ENCODE measurements at places on chromosomes 1 and 21.

DNA sequence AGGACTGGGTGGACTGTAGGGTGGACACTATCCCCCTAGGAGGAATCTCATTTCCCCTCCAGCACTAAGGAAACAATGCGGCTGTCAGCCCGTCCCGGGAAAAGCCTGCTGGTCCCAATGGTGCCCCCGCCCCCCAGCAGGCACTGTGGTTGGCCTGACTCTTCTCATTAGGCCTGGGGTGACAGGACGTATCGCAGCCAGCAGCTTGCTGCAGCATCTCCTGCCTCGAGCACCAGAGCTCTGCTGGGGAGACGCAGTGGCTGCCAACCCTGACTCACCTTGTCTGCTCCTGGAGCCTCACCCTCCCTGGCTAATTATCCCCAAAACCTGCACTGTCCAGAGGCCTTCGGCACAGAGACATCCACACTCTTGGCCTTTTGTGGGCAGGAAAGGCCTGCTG lies 115.1 kb upstream of the GJB5 start:
- DNase-seq, result no peak

DNA sequence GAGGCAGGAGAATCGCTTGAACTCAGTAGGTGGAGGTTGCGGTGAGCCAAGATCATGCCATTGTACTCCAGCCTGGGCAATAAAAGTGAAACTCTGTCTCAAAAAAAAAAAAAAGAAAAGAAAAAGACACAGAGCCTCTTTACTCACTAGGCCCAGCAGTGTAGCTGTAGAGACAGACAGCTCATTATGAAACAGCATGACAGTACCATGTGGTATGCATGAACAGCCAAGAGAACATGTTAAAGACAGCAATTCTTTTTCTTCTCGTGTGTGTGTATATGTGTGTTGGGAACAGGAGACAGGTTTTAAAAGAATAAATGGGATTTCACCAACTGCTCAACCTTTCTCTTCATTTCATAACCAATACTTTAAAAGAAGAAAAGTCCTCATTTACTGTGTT lies 118.8 kb downstream of the PIK3R3 start:
- DNase-seq, result no peak

GRCh38 chr1:205071801-205072200 lies 12.5 kb downstream of the TMEM81 start:
- no peak for DNase-seq

DNA sequence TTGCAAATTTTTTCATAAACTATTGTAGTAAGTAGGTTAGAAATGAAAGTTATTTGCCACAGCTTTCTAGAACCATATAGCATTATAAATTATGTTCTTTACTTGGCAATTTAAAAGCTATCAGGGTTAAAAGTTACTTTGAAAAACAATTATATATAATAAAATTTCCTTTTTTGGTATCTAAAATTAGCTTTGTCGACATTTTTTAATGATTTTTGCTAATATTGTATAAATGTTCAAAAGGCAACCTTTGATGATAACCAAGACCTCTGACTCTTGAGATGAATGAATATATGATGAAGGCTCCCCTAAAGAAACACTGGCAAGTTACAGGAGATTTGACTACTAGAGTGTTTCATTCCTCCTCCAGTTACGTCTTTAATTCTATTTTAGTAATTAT lies 121.2 kb downstream of the CDC42BPA start:
- no peak for DNase-seq

DNA sequence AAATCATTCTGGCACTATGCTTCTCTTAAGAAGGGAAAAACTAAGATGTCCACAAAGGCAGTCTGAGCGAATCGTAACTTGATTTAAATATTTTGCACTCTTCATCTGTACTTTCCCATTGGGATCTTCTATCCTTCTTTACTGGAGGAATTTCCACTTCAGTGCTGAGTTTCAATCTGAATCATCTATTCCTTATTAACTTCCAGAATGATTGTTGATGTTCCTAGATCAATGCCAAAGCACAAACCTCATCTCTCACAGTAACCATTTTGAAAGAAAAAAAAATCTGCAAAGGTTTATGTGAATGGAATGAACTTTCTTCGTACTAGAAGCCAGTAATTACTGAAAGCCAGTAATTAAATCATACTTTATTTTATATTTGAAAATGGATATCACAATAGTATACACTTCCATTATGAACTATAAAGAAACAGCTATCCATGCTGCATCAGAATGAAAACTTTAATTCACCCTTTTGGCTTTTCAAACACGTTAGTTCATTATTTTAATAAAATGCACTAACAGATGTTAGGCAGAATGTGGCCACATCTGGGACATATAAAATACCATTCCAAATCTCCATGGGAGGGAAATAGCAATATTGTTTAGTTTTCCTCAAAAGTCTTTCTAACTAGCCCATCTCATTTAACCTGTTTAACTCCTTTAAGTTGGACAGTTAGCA lies 5.5 kb upstream of the RNF2 start:
- DNase-seq, result no peak

- no peak for DNase-seq
These were observed 47.7 kb downstream of the ETS2 start for GRCh38 chr21:38853421-38853919.

DNA sequence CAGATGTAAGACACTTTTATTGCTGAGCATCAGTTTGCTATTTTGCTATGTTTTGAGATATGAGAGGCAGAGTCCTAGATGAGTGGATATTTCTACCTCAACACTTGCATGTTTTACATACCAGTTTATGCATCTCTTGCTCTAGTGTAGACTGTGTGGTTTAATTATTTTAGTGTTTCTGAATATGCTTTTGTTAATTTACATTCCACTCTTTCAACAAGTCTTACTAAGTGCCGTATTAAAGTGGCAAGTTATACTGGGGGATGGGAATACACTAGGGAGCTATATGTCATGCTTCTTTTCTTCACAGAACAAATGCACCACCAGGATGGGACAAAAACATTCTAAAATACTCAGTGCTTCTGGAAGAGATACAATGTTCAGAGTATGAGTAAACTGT lies 507.7 kb upstream of the PRMT6 start:
- no peak for DNase-seq

DNA sequence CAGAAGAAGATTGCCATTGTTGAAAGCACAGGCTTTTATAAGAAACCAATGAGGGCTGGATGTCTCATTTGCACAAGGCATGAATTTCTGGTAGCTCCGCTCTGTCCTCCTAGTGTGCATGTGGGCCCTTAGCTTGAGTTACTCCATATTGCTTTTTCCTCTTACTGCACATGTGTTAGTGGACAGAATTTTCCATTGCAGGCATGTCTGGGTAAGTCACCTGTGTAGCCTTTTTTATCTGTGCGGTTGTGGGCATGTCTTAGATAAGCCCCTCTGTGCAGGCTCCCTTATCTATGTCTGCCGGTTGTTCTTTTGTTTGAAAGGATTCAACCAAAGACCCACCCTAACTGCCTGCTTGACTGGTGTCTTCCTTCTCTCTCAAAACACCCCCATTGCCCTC lies 7.2 kb upstream of the CLCA1 start:
- DNase-seq, result no peak

DNA sequence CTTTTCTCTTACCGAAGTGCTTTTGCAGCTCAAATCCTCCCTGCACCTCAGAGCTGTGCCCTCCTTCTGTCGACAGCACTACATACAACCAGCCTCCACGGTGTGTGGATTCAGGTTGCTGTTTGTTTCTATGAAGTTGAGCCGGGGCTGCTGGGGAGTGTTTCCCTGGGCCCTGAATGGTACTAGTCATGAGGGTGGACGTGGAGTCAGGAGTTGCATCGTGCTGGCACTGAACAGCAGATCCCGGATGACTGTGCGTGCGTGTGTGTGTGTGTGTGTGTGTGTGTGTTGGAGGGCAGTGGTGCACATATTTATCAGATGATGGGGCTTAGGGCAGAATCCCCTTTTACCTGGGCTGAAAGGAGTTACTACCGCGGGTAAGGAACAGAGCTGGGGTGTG lies 47.0 kb downstream of the ACTL8 start:
- no peak for DNase-seq

GRCh38 chr1:152933196-152933595 lies 13.8 kb upstream of the SPRR5 start:
- no peak for DNase-seq

DNA sequence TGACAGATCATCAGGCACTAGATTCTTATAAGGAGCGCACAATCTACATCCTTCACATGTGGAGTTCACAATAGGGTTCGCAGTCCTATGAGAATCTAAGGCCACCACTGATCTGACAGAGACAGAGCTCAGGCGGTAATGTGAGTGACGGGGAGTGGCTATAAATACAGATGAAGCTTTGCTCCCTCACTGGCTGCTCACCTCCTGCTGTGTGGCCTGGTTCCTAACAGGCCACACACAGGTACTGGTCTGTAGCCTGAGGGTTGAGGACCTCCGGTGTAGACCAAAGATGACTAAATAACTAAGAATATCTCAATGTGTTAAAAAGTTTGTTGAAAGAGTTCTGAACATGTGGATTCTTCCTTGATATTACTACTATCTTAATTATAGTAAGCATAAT lies 56.2 kb upstream of the ADAM30 start:
- DNase-seq, result no peak

DNA sequence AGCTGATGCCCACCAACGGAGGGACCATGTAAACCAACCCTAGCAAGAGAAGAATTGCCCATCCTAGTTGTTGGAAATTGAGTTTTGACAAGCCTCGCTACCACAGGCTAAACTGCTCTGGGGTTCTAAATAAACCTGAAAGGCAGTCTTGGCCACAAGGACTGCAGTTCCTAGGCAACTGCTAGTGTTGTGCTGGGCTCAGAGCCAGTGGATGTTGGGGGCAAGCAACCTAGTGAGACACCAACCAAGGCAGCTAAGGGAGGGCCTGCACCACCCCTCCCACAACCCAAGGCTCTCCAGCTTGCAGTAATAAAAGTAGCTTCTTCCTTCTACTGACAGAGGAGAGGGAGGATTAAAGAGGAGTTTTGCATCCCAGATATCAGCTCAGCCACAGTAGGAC lies 102.4 kb upstream of the PKN2 start:
- peak; percentile 20 for DNase-seq

DNA sequence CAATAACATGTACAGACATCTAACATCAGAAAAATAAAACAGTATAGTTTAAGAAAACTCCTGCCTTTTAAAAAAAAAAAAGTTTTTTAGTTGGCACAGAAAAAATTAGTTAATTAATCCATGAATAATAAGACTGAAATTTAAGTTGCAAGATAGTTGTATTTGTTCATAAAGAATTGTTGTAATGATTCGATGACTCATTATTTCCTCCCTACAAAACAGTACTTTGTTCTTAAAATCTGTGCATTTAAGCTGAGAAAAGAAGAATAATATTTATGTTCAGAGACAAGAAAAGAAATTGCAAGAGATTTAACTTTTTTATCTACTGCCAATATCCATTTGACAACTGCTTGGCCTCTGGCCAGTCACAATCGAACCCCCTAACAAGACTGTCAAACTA lies 894.7 kb downstream of the ADGRL2 start:
- no peak for DNase-seq

GRCh38 chr1:158527190-158527815 lies 26.9 kb downstream of the OR6Y1 start:
- DNase-seq, result no peak

DNA sequence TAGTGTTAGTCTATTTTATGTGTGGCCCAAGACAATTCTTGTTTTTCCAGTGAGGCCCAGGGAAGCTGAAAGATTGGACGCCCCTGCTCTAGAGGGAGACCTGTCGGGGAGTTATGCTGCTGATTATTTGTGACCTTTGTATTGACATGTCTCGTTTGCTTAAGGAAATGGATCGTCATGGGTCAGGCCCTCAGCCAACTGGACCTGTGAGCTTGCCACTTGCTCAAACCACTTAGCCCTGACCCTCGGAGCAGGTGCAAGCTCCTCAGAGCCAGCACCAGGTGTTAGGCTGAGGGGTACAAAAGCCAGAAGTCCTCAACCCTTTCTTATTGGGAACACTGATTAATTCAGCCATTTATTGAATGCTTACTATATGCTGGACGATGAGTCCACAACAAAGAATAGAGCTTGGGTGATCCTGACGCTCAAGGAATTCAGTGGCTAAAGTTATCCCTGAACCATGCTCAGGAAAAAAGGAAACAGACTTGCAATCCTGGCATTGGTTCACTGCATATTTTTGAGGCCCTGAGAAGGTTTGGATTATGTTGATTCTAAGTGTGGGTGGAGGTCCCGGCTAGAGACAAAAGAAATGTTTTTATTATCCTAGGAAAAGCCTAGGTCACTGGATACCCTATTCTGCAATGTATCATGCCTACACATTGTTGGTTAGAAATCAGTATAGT lies 19.0 kb downstream of the TGFB2 start:
- DNase-seq, result no peak

GRCh38 chr1:62794053-62794452 lies 10.1 kb downstream of the ATG4C start:
- no peak for DNase-seq

DNA sequence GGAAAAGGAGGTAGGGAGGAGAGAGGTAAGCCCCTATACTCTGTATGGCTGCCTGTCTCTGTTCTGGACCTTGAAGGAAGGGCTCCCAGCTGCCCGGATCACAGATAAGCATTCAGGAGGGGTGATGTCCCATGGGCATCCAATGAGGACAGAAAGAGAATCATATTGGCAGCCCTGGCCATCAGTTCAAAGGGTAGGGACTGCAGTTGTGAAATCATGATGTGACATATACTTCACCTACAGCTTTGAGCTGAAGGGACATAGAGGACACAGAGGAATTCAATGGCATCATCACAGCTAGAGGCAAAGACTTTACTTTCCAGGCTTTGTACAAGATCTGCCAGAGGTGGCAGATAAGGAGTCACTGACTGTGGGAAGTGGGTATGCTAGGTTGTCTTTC lies 21.6 kb downstream of the DDX20 start:
- DNase-seq, result no peak

GRCh38 chr1:22567197-22567596 lies 3.9 kb downstream of the EPHA8 start:
- no peak for DNase-seq

DNA sequence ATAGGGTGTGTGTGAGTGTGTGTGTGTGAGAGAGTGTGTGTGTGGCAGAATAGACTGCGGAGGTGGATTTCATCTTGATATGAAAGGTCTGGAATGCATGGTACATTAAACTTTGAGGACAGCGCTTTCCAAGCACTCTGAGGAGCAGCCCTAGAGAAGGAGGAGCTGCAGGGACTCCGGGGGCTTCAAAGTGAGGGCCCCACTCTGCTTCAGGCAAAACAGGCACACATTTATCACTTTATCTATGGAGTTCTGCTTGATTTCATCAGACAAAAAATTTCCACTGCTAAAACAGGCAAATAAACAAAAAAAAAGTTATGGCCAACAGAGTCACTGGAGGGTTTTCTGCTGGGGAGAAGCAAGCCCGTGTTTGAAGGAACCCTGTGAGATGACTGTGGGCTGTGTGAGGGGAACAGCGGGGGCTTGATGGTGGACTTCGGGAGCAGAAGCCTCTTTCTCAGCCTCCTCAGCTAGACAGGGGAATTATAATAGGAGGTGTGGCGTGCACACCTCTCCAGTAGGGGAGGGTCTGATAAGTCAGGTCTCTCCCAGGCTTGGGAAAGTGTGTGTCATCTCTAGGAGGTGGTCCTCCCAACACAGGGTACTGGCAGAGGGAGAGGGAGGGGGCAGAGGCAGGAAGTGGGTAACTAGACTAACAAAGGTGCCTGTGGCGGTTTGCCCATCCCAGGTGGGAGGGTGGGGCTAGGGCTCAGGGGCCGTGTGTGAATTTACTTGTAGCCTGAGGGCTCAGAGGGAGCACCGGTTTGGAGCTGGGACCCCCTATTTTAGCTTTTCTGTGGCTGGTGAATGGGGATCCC lies 18.3 kb upstream of the HDAC1 start:
- DNase-seq, result peak; percentile 90
